Astrocyte of the spinal cord (primary cell): ENCODE measurements at places on chromosomes 11 and 22.

GRCh38 chr11:129960216-129961214, 42.1 kb downstream of the PRDM10 start:
- peak; percentile 89 for DNase-seq

GRCh38 chr11:67369275-67369674, 4.1 kb downstream of the CLCF1 start:
- no peak for DNase-seq

- peak; percentile 95 for DNase-seq
Observed at GRCh38 chr11:35553831-35554230, 28.4 kb upstream of the PAMR1 start.

DNA sequence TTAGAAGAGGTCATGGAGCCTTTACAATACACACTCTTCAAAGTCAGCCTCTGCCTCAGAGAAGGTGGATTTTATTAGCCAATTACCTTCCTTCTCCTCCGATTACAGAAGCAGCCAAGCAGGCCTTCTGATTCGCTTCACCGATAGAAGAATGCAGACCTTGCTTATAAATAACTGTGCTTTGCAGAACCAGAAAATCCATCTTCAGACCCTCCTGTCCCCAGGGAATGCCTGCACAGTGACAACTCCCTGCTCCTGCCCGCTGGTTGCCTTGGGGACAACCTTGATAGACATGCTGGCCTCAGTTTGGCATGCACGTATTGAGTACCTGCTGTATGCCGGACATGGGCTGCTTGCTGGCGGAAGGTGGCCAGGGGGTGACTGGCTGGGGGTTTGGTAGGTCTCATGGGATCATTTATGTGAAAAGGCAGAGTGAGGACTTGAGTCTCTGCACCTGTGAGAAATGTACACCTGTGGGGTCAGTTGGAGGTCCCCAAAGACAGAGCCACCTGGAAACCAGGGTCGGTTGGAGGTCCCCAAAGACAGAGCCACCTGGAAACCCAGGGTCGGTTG, 1238.7 kb downstream of the BRD1 start:
- no peak for DNase-seq

- DNase-seq: no peak
Observed at GRCh38 chr22:38783095-38783615, 10.8 kb downstream of the DNAL4 start.

DNA sequence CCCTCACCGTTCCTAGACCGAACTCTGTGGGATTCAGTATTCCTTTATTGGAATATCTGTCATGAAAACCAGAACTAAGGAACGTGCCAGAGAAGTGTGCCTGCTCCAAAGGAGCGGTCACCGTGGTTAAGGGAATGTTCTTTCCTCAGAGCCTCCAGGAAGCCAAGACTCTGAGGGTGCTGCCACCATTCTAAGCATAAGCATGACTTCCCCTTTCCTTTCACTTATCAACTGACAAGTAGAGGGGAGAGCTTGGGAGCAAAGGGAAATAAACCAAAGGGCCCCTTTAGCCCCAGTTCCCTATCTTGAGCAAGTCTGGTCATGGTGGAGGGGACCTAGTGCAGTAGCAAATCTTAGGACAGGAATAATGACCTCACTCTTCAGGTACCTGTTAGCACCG, 26.8 kb downstream of the CTR9 start:
- no peak for DNase-seq

DNA sequence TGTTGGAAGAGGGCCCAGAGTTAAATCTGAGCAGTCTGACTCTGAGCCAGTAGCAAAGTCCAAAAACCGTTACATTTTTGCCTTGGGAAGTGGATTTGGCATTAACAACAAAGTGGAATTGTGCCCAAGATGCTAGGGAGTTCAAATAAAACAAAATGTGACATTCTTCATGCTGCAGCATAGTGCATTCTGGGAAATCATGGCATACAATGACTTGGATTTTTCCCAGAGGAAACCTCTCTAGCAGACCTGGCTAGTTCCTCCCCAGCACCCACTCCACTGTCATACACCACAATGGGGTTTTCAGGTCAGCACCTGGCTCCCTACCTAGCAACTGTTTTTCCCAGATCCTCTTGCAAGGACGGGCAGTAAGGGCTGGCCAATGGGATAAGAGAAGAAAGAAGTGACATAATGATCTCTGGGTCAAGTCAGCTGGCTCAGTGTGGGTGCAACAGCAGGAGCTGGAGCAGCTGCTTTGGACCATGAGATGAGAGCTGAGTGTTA, 24.8 kb upstream of the CYB5R3 start:
- peak; percentile 25 for DNase-seq

DNA sequence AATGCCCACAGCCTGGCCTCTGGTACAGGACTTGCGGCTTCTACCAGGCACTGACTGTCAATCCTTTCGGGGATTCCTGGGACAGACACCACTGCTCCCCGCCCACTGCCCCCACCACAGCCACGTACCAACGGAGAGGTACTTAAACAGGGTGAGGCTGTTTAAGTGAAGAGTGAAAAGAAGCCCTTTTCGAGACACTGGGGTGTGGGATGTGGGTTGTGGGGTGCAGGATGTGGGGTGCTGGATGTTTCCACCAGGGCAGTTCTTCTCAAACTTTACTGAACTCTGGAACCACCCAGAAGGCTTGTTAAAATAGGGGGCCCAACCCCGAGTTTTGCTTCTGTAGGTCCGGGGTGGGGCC, 34.2 kb upstream of the PRR5 start:
- no peak for DNase-seq

DNA sequence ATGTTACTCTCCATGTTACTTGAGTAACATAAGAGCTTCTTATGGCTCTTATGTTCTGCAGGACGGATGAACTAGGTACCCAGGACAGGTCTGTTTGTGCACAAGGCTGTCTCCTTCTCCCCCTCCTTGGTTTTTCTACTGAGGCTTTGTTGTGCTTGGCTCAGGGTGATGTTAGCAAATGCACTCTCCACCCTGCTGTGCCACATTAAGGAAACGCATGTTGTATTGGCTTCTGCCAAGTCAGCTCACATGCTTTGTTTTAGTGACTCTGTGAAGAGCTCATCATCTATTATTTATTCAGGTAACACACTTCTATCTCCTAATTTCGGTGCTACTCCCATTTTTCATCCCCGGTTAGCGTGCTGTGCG, 108.3 kb downstream of the PTPRJ start:
- peak; percentile 81 for DNase-seq

DNA sequence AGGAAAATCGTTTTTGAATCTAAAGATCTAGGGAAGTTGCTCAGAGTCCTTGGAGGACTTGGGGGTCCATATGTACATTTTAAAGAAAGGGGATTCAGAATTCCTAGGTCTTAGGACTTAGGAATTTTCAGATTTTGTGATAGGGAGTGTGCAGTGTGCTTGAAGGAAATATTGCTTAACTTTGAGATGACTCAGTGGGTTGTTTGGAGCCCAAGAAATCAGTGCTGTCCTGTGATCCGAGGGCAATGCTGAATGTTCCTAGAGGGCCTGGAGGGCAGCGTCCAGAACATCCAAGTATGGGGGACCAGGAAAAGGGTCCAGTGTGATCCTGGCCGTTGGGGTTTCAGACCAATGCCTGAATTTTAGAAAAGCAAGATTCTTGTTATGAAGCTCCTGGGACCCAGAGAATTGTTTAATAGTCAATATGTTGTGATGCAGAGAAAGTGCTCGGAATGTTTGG, 3.1 kb upstream of the IGF2 start:
- DNase-seq: no peak

DNA sequence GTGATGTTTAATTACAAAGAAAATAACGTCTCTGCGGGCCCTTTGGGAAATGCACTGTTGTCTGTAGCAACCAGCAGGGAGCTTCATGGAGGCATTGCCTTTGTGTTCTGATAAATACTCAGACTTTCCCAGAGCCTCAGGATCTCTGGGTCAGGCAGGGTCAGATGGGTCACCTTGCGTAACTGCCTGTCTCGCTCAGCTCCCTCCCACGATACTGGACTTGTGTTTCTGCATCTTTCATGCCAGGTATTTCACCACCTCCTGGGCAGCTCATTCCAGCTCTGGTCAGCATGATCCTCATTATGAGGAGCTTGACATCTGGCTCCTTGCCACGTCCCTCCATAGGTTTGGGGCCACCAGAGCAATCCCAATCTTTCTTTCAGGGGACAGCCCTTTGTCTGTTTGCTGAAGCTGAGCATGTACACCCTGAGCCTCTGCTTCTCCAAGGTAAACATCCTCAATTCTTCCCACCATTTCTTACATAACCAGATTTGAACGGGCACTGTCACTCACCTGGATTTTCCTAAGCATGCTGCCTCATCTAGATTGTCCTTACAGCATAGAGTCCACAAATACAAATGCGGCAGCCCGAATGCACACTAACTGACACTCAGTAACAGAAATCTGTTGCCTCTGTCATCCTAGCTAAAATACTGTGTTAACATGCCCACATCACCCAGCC, 162.3 kb downstream of the LARGE1 start:
- DNase-seq: no peak

- DNase-seq: no peak
Observed at GRCh38 chr11:105907319-105907718, 114.7 kb downstream of the MSANTD4 start.

DNA sequence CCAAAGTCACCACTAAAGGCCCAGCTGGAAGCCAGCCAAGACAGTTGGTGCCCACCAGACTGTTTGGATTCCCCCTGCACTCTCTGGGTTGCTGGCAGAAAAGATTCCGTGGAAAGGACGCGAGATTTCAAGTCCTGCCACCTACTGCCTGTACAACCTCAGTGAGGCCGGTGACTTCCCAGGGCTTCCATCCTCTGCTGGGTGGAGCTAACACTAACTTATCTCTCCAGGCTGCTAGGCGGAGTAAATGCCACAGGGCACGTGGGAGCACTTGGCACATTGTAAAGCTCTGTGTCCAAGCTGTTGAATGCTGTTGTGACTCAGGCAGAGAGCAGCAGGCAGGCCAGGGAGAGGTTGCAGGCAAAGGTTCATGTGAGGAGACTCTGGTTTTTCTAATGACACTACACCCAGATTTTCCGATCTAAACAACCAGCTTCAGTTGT, 50.9 kb upstream of the CDON start:
- DNase-seq: peak; percentile 86

DNA sequence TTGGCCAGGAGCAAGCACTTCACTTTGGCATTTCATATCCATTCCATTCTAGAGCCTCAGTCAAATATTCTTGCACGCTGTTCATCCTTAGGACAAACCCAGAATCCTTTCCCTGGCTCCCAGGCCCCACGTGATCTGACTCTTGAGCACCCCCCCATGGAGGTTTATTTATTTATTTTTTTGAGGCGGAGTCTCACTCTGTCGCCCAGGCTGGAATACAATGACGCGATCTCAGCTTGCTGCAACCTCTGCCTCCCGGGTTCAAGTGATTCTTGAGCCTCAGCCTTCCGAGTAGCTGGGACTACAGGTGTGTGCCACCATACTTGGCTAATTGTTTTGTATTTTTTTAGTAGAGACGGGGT, 12.7 kb upstream of the TSGA10IP start:
- DNase-seq: no peak
